Activated T-helper 1 cell treated with anti-CD3 and anti-CD28 coated beads, Interleukin-2, amount 50 U/mL, for 16 hours (primary cell): ENCODE measurements at places on chromosomes 12 and 14.

DNA sequence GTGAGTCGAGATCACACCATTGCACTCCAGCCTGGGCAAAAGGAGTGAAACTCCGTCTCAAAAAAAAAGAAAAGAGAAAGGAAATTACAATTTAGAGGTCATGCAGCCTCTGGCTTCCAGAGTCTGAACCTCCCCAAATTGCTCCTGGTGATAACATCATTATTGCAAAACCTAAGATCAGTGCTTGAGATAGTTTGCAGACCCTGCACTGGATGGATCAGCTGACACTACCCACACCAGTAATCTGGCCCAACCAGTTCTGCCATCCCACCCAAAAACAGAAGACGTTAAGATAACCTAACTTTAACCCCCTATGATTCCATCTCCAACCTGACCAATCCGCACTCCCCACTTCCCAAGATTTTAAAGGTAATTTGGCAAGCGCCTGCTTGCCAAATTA lies 353.7 kb upstream of the DIO2 start:
- DNase-seq = no peak

GRCh38 chr12:49580572-49581535 lies 12.9 kb upstream of the MCRS1 start:
- peak; percentile 22 for DNase-seq

- no peak for DNase-seq
Measured at GRCh38 chr12:129604506-129604905, 299.3 kb downstream of the TMEM132D start.

DNA sequence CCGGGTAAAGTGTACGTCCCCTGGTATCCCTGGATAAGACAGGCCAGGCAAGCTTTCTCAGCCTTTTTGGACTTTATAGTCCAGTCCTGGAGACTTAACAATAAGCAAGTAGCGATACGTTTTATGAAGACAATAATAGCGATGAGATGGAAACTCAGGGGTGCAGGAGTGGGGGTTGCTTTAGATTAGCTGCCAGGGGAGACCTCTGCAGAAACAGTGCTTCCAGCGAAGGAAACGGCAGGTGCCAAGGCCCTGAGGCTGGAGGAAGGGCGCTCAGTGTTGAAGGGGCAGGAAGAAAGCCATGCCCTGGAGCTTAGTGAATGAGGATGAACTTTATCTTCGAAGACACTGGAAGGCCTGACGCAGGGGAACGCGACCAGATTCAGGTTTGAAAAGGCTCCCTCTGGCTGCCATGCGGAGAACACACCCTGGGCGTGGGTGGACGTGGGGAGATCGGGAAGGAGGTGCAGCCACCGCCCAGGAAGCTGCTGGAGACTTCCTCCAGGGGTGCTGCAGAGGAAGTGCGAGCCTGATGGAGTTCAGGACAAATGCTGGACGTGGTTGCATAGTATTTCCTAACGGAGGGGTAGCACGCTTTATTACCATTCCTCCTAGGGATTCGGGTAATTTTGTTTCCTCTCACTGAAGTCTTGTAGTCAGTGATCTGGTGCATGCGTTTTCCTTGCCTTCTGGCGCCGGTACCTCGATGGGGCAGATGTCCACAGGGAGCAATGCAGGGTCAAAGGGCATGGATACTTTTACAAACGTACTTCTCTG lies 26.1 kb upstream of the UBC start:
- DNase-seq = peak; percentile 75

GRCh38 chr12:54786081-54786480 lies 68.2 kb upstream of the MUCL1 start:
- DNase-seq = no peak

GRCh38 chr12:120979862-120980696 lies 1.7 kb downstream of the HNF1A start:
- DNase-seq = no peak
